NCI-H446 (cell line): ENCODE measurements at places on chromosomes 5 and 9.

DNA sequence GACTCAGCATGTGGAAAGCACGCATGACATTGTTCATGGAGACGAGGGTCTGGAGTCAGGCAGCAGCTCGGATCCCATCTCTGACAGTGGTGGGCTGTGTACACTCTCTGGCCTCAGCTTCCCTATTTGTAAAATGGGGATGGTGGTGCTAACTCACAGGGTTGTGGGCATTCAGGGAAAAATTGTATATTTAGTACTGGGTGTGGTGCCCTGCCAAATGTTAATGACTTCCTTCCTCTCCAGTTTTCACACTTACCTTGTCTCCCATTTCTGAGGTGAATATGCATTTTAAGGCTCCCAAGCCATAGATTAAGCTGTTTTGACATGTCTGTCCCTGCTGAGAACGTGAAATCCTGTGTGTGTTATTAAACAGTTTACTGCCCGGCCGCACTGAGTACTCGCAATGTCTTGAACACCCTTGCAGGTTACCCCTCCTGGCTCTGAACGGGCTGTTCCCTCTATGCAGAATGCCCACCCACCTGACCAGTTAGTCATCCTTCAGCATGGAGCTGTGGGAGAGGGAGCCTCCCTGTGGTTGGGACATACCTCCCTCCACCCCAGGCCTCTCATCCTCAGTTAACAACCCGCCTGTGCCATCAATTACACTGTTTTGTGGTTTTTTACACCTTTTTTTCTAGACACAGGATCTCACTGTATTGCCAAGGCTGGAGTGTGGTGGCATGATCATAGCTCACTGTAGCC lies 25.8 kb downstream of the TJP2 start:
- no peak for DNase-seq

DNA sequence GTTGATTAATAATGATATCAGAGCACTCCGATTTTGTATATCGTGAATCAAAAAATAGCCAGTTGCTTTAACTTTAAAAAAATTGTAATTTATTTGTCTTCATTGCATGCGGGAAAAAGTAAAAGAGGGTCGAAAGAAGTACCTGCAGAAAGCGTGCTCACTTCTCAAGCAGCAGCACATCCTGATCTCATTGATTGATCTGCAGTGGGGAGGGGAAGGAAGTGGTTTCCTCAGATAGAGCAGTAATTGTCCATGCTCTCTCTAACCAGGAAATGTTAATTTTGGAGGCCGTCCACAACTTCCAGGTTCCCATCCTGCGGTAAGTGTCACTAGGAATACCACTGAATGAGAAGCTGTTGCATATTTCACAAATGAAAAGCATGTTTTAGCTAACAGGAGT lies 63.2 kb downstream of the SYK start:
- no peak for DNase-seq

DNA sequence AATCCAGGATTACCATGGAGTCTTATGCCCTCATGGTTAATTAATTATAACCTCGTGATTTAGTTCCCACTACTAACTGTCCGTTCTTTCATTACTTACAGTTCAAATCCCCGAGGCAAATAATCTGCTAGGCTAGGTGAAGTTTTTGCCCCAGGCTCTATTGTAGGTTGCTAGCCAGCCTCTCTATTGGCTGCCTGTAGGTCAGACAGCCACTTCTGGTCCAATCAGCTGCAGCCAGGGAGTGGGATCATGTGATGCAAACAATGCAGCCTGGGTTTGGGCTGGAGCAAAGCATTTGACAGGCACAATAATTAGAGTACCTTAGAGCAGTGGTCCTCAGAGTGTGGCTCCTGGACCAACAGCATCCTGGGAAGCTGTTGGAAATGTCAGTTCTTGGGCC lies 17.7 kb downstream of the TMEM252 start:
- DNase-seq = no peak

DNA sequence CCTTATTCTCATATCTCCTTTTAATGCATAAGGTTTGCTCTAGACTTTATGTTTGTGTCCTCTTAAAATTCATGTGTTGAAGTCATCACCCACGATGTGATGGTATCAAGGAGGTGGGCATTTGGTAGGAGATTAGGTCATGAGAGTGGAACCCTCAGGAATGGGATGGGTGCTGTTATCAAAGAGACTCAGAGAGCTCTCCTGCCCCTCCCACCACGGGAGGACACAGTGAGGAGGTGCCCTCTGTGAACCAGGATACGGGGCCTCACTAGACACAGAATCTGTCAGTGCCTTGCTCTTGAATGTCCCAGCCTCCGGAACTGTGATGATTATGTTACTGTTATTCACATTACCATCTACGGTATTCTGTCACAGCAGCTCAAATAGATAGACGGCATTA lies 359.0 kb downstream of the IRX1 start:
- DNase-seq = no peak

DNA sequence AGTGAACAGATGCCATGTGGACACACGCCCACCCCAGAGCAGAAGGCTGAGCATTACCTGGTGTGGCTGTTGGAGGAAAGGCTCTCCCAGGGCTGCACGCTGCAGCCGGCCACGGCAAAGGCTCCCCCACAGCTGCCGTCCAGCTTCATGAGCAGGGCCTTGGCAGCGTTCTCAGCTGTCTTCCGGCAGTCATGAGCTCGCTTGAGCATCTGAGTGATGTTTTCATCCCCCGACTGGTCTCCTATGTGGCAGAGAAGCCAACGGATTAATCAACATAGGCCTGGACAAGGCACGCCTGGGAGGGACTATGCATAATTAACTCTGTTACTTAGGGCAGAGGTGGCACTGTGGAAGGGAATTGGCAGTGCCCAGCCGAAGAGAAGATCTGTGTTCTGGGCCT lies 87.3 kb downstream of the DCP2 start:
- DNase-seq = no peak

DNA sequence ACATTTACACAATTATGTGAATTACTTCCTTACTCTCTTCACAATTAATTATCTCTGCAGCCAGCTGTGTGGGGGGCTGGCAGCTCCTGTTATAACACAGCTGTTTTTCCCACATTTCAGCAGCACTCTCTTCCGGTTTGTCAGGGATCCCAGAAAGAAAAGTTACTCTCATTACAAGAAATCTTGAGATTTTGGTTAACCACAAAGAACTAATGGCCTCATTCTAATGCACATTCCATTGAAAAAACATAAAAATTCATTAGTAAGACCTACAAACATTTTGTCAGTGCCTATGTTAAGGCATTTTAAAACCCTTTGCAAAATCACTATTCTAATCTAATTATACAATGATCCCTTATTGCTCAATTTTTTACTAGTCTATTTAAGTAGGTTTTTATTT lies 64.1 kb downstream of the PDE4D start:
- DNase-seq = no peak
